ENCODE measurements at places on chromosomes 7 and 10.
A peak's percentile ranks its signal among the peaks of the same experiment; 100 is the strongest.

- no peak for DNase-seq
Measured at GRCh38 chr10:35890676-35891495, 248.8 kb upstream of the FZD8 start.

DNA sequence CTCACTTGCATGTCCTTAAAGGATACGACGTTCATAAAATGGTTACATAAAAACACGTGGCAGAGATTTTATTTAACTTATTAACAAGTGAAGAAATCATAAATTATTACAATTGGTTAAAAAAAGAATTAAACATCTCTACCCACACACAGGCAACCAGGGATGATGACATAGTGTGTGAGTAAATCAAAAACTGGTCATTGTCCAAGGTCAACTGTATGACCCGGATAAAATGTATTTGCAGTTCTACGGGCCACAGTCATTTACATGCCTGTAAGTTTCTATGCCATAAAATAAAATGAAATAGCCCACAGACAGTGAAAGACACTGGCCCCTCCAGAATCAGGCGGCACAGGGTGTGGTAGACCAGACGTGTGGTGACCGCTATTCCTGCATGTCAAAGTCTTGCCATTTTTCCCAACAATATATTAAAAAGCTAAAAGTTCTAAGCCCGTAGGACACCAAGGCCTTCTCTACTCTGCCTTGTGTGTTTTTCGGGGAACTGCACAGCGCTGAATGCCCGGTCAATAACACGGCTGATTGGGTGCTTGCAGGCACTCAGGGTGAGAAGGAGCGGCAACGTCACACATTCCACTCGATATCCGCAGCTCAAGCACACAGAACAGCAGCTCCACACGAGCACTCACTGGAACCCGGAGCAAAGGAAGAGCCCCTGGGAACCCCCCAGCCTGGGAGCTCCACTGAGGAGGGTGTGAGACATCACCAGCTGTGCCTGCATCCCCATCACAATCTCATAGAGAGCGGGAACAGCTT lies 143.3 kb upstream of the PPP2R2D start:
- DNase-seq = no peak

DNA sequence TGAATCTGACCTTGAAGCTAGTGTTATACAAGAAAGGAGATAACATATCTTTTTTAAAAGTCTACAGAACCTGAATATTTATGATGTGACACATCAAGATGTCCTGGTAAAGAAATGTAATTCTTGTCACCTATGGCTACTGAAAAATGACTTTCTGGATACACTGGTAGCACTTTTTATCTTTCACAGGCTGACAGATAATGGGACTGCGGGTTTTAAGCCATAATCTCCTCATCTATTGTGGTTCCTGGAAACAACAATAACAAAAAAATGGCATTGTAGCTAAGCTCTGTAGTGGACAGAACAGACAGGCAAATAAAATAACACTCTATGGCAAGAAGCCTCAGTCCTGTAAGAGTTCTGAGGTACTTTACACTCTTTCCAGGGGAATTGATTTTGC lies 31.6 kb upstream of the YAE1 start:
- DNase-seq = no peak

- peak; percentile 69 for DNase-seq
Measured at GRCh38 chr7:69599286-69599954, 1.1 kb downstream of the AUTS2 start.

- DNase-seq = no peak
Measured at GRCh38 chr10:88116971-88117626, 253.7 kb downstream of the PTEN start.

DNA sequence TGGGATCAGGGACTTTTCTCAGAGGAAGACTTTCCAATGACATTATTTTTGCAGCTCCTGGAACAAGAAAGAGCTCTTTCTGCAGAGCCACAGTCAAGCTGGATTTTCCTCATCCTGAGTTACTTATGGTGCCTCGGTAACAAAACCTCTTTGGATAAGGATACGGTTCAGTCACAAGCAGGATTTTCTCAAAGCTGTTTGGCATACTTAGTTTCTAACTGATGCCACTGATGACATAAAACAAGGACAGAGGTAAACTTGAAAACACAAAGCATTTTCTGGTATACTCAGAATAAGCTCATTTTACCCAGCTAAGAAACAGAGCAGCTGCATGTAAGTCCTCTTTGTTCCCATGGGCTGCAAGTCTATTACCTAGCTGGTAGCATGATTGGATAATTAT lies 340.9 kb upstream of the MEOX2 start:
- no peak for DNase-seq

DNA sequence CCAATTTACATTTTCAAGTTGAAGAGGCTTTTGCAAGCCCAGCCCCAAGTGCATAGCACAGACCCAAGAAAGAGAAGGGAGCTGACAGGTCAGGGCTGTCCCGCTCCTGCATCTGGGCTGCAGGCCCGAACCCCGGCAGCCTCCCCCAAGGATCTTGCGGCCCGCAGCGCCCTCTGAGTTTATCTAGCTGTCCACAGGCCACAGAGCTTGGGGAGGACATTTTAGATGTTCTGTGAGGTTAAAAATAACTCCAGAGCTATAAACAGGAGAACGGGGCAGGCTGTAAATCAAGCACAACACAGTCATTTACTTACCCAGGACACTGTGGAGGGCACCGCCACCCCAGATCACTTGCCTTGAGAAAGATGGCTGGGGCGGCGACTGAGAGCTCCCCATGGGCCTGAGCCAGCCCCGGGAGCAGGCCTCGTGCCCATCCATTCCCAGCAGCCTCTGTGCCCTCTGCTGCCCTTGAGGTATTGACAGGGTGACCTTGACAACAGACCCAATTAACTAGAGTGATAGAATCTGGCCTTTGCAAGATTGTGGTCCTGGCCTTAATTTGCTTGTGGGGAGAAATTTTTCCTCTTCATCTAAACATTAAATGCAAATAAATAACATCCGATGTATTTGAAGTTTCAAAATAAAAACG lies 563.0 kb downstream of the TCERG1L start:
- no peak for DNase-seq

GRCh38 chr7:148962440-148962822 lies 65.9 kb downstream of the PDIA4 start:
- DNase-seq = no peak

DNA sequence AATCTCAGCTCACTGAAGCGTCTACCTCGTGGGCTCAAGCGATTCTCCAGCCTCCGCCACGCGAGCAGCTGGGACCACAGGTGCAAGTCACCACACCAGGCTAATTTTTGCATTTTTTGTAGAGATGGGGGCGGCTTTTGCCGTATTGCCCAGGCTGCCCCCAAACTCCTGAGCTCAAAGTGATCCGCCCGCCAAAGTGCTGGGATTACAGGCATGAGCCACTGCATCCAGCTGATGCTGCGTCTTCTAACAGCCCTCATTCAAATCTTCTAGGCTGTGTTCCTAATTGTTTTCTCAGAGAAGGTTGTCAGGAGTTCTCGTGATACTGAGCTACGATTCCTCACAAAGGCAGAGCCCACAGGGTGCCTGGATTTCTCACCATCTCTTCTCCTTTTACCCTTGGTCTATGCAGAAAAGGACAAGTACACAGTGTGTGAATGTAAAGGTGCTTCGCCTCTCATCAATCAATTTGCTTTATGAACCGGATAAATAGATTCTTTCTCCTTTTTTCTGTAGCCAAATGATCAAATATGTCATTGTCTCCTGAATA lies 247.3 kb upstream of the PTN start:
- no peak for DNase-seq

DNA sequence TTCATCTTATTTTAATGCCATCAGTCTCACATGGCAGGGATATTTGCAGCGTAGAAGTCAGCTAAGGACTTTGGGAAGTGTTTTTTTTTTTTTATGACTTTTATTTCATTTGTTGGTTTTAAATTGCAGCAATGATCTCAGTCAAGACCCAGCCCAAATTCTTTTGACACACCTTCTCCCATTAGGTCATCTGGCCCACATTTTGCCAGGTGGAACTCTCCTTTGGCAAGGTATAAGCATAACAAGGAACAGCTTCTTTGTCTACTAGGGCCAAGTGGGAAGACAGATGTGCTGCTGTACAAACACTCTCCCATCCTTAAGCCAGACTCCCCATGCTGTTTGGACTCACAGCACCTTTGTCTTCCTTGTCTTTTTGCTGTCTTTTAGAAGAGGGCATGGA lies 41.8 kb downstream of the PLEKHA8 start:
- DNase-seq = no peak

DNA sequence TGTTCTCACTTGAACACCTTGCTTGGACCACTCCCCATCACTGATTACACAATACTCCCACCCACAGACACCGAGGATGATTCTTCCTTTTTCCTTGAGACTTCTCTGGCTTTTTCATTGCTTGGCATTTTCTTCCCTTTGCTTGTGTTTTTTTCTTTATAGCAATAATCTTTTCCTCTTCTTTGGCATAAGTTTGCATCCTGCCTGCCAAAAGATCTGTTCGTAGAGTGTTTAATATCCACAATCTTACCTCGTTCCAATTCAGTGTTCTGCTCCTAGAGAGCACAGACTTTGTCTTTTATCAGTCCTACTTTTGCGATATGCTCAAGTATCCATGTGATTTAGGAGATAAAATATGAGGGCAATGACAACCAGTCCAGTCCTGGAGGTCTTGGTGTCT lies 303.3 kb upstream of the CDC14C start:
- DNase-seq = no peak

DNA sequence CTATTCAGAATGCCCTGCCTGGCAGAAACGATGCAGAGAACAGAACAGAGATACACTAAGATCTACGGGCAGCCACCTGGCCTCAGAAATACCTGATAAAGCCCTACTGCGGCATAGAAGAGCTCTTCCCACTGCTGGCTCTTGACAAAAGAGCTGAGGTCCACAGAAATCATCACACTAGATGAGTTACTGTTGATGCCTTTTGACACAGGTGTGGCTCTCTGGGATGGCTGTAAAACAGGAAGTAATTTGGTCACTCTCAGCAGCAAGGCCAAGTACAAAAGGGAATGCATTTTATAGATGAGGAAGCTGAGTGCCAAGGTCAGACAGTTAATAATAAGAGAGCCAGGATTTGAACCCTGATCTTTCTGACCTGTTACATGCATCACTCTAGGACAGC lies 35.0 kb upstream of the ACSL5 start:
- no peak for DNase-seq

GRCh38 chr7:23532490-23533237 lies 883 bp upstream of the TRA2A start:
- DNase-seq = no peak

- peak; percentile 25 for DNase-seq
Measured at GRCh38 chr10:122981066-122981464, 864 bp downstream of the PSTK start.

DNA sequence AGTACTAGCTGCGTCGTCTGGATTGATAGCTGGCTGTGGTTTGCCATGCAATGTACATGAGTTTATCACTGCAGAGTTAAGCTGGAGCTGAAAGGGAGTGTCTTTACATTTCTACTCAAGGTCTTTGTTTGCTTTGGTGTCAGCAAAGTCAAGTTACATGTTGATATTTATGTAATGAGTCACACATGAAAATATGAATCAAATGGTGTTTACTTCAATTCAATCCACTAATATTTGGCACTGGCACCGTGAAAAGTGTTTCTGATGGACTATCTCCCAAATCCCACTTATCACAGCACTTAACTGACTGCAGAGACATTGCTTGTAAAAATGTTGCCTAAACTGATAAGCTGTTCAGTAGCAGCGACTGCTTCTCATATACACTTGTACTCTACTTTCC lies 395.9 kb downstream of the TFEC start:
- DNase-seq = no peak

DNA sequence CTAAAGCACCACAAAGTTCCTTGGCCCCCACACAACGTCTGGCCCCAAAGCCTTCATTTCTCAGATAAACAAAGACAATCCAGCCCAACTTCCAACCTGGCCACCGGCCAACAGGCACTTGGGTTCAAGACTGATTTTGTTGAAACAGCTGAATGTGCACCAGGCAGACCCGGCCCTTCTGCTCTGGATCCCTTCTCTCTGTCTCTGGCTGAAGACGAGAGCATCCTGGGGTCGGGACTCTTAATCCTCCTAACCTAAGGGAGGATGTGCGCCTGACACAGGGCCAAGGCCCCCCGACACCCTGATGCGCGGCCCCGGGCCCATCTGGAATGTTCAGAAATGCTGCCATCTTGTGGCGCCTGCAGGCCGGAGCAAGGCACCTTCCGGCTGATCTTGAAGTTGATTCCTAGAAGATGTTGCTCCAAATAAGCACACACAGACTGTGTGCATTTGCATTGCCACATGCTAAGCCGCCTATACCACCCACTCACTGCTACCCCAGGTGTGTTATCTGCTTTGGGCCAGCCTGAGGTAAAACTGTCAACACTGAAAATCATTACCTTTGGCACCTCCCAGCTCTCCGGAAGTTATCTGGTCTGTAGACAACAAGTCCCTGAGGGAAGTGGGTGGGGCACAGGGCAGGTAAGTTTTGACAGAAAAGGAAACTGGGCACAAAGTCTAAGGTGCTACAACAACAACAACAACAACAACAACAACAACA lies 98.4 kb upstream of the HABP2 start:
- DNase-seq = peak; percentile 48

GRCh38 chr10:67802767-67803538 lies 35.0 kb downstream of the DNAJC12 start:
- no peak for DNase-seq

- DNase-seq = no peak
Measured at GRCh38 chr7:87448388-87448787, 27.1 kb downstream of the ABCB4 start.

DNA sequence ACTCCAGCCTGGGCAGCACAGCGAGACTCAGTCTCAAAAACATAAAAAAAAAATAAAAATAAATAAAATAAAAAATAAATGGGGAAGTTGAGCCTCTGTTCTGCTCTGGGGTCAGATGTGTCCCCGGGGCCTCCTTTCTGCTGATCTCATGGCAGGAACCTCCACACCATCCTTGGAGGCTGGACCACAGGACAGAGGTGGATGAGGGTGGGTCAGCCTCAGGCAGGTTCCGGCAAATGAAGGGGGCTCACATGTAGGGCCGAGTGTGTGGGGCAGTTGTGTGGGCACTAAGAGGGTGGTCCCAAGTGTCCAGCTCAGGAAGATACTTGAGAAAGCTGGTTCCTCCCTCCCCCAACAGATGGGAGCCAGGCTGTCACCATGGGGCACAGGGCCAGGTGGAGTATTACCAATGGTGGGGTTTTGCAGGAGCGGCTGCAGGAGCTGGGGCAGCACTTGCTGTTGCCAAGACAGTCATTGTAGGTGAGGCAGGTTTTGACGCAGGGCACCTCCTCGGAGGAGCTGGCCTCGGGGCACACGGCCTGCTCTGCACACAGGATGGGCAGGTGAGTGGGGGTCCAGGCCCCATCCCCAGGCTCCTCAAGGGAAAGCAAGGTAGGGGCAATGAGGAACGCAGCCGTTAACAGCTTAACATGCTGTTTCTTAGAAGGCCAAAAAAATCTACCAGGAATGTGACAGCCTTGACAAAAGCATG lies 13.9 kb upstream of the TBRG4 start:
- DNase-seq = peak; percentile 27

GRCh38 chr10:96334616-96335526 lies 23.9 kb downstream of the OPALIN start:
- DNase-seq = peak; percentile 48

- DNase-seq = peak; percentile 76
Measured at GRCh38 chr10:117541909-117542705, 439 bp upstream of the EMX2 start.

- no peak for DNase-seq
Measured at GRCh38 chr7:131648491-131648890, 92.1 kb upstream of the PODXL start.

GRCh38 chr10:132884691-132885271 lies 57.6 kb downstream of the CFAP46 start:
- no peak for DNase-seq
